AML-193 (cell line): ENCODE measurements at places on chromosomes 6 and 20.

DNA sequence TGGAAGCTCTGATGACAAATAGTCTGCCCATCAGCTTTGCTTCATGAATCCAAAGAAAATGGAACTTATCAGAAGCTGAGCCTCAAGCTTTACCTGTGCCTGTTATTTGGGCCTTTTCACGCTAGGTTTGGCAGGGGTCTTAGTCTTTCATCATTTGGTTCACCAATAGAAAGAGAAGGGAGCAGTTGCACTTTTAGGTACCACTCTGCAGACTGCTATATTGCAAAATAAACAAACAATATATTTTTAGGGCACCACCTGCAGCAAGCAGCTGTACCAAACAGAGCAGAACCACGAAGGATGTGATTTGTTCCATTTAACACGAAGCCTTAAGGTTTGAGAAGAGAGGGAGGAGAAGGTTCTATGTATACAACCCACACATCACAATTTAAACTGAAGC, 291.4 kb upstream of the RNF217 start:
- no peak for DNase-seq

GRCh38 chr20:25397821-25398220, 7.2 kb upstream of the ABHD12 start:
- DNase-seq = no peak

- DNase-seq = no peak
Observed at GRCh38 chr6:157268396-157268795, 54.9 kb downstream of the TMEM242 start.

GRCh38 chr6:11865680-11866300, 87.2 kb upstream of the ADTRP start:
- DNase-seq = no peak

GRCh38 chr6:24740861-24741260, 21.9 kb upstream of the C6orf62 start:
- DNase-seq = no peak

- no peak for DNase-seq
Observed at GRCh38 chr6:11208854-11209253, 23.6 kb downstream of the NEDD9 start.

- DNase-seq = no peak
Observed at GRCh38 chr6:73169111-73169510, 56.2 kb downstream of the KHDC1L start.

DNA sequence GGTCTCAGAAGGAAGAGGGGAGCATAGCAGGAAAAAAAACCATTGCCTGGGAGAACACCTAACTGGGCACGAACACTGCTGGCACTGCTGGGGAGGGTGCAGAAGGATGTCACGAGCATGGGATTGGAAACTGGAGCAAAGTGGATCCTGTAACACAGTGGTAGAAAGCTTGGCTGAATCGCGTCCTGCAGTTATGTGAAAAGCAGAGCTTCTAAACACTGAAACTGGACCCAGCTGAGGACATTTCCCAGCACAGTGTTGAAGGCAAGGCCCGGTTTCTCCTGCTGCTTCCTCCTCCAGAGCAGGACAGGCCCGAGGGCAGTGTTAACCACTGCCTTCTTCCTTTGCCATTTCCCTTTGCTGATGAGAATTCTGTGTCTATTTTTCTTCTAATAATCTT, 6.7 kb downstream of the APMAP start:
- no peak for DNase-seq

DNA sequence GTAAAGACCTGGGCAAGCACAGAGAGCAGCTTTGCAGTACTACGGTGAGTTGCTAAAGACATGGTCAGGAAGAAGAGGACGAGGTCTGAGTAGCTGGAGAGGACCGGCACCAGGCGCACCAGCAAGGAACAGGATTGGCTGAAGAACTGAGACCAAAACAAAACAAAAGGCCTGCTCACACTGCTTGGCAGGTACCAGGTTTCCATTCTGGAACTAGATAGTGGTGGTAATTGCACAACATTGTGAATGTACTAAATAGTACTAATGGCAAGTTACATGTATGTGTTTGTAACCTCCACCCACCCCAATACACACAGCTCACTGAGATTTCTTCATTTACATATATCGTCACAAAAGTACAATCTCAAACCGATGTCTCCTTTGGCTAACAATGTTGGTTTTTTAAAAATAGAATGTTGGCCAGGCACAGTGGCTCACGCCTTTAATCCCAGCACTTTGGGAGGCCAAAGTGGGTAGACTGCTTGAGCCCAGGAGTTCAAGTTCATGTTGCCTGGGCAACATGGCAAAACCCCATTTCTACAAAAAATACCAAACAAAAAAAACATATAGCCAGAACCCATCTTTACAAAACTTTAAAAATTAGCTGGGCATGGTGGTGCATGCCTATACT, 32.5 kb upstream of the LYRM2 start:
- DNase-seq = no peak

- DNase-seq = no peak
Observed at GRCh38 chr6:138907167-138907566, 80.9 kb downstream of the REPS1 start.

GRCh38 chr6:87858440-87858839, 156.4 kb upstream of the AKIRIN2 start:
- no peak for DNase-seq

DNA sequence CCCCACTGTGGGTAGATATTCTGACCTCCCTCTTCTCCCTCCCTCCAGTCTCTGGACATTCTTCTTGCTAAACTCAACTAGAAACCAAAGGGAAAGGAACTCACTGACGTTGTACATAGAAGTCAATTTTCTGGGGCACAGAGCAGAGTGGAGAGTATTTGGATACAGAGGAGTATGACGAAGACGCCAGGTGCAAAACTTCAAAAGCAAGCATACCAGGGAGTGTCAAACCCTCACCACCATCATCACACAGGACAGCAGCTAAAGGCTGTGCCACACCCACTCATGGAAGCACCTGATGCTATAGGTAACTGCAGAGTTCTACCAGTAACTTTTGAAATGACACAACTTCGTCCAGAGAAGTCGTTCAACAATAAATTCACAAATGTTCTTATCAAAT, 64.8 kb downstream of the FYN start:
- DNase-seq = no peak

DNA sequence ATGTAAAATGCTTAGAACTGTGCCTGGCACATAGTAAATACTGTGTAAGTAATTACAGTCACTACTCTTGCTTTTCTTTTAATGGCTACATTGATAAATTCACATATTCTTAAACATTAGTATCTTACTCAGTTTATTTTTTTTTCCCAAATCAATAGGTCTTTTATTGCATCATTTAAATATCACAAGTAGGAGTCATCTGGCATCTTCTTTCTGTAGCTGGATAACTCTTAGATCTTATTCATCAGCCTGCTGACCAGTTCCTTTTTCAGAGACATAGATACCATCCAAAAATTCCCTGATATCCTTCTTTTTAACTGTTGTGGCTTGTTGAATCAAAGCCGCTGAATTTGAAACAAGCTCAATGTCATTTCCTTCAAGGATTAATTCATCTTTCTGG, 20.0 kb upstream of the PHF3 start:
- no peak for DNase-seq

GRCh38 chr6:25930532-25931410, at the start of gene SLC17A2:
Gene SLC17A2, minus strand, starts transcription at chr6:25930691. Its CDS starts 4,895 bp downstream, at chr6:25925796.
- no peak for DNase-seq

DNA sequence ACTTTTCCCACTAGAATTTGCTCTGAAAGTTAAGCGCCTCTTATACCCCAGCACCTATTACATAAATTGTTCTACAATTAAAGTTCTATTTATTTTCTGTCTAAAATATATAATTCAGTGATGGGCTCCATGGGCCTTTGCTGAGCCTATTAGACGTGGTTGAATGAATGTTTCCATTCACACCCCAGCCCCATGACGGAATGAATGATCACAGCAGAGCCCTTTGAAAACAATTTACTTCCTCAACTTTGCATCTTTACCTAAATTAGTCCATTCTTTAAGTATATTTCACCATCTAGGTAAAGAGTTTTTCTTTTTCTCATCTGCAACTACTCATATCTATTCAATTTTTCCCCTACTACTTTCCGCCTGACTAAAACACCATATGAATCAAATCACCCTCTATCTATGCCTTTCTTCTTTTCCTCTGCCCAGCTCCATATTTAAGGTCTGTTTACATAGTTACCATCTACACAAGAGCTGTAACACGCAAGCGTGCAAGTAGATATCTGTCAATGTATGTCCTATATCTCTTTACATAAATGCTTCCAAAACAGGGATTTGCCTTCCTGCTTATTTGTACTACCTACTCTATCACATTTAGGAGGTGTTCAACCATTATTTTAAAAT, 69.7 kb downstream of the ECT2L start:
- DNase-seq = no peak

DNA sequence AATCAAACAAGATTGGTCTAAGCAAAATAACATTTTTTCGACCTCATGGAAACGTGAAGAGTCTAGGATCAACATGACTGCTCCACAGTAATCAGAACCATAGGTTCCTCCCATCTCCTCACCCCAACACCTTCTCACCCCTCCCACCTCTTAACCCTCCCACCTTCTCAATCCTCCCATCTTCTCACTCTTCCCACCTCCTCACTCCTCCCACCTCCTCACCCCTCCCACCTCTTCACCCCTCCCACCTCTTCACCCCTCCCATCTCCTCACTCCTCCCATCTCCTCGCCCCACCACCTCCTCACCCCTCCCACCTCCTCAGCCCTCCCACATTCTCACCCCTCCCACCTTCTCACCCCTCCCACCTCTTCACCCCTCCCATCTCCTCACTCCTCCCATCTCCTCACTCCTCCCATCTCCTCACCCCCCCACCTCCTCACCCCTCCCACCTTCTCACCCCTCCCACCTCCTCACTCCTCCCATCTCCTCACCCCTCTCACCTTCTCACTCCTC, 567.4 kb downstream of the C6orf118 start:
- DNase-seq = no peak

DNA sequence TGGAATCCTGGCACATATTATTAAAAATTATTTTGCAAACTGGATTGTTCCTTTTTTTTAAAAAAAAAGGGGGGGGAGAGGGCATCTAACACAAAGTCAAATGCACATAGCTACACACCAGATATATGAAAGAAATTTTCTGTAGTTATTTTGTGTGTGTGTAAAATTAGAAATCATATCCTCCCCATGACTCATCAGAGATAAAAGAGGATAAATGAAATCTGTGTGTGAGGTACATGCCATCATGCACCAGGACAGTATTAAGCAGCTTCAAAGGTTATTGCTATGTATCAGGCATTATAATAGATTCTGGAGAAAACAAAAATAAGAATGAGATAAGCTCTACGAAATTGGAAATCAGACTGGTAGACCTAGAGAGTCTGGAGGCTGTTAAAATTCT, 5.2 kb downstream of the BTBD9 start:
- DNase-seq = no peak

GRCh38 chr6:12017876-12018401, 5.8 kb downstream of the HIVEP1 start:
- no peak for DNase-seq

- DNase-seq = no peak
Observed at GRCh38 chr6:107661291-107661690, 162.8 kb downstream of the SCML4 start.
